ENCODE measurements at places on chromosomes 4 and X.

- no peak for DNase-seq
Measured at GRCh38 chr4:10108818-10109783, 7.5 kb downstream of the WDR1 start.

DNA sequence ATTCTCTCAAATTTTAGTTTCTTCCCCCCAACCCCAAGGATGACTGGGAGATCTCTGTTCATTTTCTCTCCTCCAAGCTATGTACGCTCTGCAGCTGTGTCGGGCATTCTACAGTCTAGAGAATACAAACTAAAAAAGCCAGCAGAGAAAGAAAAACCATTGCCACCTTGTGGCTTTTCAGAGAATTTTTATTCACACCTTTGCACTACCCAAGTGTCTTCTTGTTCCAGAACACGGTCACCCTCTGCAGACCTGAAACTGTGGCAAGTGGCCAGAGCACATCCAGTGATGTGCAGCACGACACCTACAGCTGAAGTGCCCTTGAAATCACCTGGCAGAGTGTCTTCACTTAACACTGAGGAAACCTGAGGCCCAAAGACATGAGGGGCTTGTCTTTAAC, 68.6 kb downstream of the CHST7 start:
- DNase-seq: no peak

GRCh38 chr4:141713771-141714445, 77.5 kb downstream of the IL15 start:
- no peak for DNase-seq

- DNase-seq: no peak
Measured at GRCh38 chrX:31237189-31237588, 165.3 kb upstream of the FTHL17 start.

DNA sequence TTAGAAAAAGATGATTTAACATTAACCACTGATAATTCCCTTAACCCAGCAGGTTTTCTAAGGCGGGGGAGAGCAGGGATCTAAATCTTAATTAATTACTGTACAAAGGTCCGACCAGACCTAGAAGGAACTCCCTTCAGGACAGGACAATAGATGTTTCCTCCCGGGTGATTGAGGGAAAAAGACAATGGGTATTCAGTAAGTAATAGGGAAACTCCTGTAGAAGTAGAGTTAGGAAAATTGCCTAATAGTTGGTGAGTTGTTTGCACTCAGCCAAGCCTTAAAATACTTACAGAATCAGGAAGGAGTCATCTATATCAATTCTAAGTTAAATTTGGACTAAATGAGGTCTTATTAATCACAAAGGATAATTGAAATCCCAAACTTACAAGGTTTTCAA, 5.8 kb upstream of the SRD5A3 start:
- DNase-seq: no peak

Data from amygdala (tissue), 56 donors.